ENCODE measurements at places on chromosomes 11 and 22.
A peak's percentile ranks its signal among the peaks of the same experiment; 100 is the strongest.

GRCh38 chr11:90204832-90205646, 17.8 kb downstream of the CHORDC1 start:
- peak; percentile 41 for DNase-seq

- no peak for DNase-seq
These were observed 1.2 kb downstream of the CNGA4 start for GRCh38 chr11:6240139-6240538.

GRCh38 chr11:86676533-86677154, 4.2 kb upstream of the ME3 start:
- DNase-seq = no peak

GRCh38 chr11:131186629-131187101, 183.8 kb upstream of the NTM start:
- no peak for DNase-seq

DNA sequence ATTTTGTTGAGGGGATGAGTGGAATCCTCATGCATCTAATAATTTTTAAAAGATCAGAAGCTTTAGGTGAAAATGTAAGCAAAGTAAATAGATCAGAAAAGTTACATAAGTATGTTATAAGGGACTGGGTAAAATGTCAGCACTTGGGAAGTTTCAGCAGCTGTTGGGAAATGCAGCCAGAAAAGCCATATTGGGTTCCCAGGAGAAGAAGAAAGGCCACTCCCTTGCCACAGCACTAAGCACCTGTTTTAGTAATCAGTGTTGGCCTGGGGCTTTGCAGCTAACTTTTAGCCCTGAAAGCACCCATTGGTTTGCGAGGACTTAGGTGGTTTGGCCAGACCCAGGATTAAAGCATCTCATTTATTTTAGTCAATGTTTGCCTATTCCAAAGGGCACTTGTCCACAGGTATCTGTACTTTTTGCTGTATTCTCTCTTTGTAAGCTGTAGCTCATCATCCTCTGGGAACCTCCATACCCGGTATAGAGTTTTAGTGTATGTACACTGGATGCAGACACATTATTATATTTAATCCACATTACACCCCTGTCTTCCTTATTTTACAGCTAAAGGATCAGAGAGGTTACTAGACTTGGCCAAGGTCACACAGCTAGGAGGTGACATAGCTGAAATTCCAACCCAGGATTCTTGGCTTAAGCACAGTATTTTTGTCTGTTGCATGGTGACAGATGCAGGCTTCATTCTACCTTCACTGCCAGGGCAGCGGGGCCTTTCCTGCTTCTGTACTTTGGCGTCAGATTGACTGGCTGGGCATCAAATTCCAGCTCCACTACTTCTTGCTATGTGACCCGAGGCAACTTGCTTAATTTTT, 127.7 kb upstream of the SESN3 start:
- no peak for DNase-seq

DNA sequence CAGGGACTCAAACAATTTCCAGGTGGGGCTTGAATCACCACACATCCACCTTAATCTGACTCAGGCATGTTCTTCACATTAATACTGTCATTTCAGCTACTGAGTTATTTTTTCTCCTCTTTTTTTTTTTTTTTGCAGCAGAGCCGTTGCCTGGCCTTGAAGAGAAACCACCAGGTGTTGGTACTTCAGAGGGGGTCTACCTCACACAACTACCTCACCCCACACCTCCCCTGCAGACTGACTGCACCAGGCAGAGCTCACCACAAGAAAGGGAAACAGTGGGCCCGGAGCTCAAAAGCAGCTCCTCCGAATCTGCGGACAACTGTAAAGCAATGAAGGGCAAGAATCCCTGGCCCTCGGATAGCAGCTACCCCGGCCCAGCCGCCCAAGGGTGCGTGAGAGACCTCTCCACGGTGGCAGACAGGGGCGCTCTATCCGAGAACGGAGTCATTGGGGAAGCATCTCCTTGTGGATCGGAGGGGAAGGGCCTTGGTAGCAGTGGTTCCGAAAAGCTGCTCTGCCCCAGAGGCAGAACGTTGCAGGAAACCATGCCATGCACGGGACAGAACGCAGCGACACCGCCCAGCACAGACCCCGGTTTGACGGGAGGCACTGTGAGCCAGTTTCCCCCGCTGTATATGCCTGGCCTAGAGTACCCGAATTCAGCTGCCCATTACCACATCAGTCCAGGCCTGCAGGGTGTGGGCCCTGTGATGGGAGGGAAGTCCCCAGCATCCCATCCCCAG, 15.1 kb upstream of the SLC25A18 start:
- no peak for DNase-seq

- DNase-seq = no peak
These were observed 24.9 kb downstream of the CLTCL1 start for GRCh38 chr22:19266547-19267086.

GRCh38 chr11:79121351-79121750, 319.5 kb downstream of the TENM4 start:
- no peak for DNase-seq

DNA sequence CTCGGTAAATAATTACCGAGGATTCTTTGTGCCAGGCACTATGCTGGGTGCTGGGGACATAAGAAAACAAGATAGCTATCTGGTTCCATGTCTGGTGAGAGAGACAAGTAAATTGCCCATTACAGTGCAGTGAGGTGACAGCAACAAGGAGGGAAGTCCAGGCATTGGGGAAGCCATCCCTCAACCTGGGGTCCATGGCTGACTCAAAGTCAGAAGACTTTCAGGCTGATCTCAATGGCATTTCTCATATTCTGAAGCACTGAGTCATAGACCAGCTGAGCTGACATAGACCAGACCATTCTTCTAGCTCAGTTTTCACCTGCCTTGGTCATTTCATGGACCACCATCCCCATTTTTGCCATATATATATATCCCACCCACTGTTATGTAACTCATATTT, 158.8 kb downstream of the TTC17 start:
- no peak for DNase-seq

All from CD4-positive, alpha-beta memory T cell (primary cell).